ENCODE measurements at places on chromosomes 7 and 10. TPM values are rescaled to one million over a fixed set of nuclear protein-coding genes. Genes with fewer than 3 reads are reported as not detected.

DNA sequence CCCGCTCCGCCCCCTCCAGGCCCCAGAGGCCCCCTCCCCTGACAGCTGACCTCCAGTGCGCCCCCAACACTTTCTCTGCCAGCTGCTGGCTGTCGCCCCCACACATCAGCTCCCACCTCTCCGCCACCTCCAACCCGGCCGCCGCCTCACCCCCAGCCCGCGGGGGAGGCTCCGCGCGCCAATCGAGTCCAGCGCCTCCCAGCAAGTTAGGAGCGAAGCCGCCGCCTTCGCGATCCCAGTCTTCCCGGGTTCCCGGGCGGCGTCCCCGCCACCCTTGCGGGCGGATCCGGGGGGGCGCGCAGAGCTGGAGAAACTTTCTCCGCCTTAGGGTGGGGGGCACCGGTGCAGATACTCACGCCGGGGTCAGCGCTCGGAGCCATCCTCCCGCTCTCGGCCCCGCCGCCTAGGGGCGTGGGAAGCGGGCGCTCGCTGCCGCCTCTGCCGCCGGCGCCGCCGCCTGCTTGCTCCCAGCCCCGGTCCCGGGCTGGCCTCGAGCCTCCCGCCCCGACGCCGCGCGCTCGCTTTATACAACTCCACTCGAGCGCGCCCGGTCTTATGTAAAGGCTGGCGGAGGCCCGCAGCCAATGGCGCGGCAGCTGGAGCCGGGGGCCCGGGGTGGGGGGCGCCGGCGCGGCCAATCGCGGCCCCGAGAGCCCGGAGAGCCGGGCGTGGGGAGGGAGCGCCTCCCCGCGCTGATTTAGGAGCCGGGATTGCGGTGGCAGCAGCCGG, at the start of gene CRTAC1:
Gene CRTAC1 (minus strand): TSS at position 529 of the 729 bp plus-strand sequence. CDS start 149 bp downstream, at position 380.
- peaks cover 54% of the 10 kb centered on the region for H3K27me3 ChIP-seq
- no peaks in the 10 kb centered on the region for H3K4me1 ChIP-seq
- no peak within 1 kb of the TSS for H3K27ac ChIP-seq
- H3K4me3 ChIP-seq: no peak within 1 kb of the TSS
- DNase-seq: peak; percentile 90
- H3K36me3 ChIP-seq: no peaks in the 10 kb centered on the region

DNA sequence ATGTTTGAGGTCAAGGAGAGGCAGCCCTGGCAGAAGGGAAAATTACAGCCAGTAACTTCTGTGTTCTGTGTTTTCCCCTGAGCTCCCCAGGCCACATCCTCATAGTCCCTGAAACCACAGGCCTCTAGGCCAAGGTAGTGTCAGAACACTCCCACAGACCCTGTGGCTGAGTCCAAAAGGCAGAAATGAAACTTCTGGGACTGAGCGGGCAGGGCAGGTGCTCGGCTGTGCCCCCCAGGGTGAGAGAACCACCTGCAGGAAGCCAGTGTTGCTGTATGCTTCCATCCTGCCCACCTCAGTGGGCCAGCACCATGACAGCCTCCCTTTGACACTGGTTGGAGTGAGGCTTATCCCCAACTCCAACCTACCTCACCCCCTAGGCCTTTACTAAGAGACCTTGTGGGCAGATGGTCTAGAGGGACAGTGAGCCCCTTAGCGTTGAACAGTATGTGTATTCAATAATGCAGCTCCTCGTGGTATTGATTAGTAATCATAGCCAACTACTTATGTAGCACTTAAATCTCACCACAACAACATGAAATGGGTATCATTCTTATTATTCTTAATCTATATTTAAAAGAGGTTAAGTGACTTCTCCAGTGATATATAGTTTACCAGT, 30.3 kb downstream of the PIK3CG start:
- H3K27ac ChIP-seq: no peak overlapping the region
- H3K4me1 ChIP-seq: no peaks in the 10 kb centered on the region
- peaks cover 5% of the 10 kb centered on the region for H3K27me3 ChIP-seq
- no peak for DNase-seq

GRCh38 chr7:157432541-157432956, 95.7 kb downstream of the DNAJB6 start:
- H3K36me3 ChIP-seq: no peaks in the 10 kb centered on the region
- peaks cover 6% of the 10 kb centered on the region for H3K4me1 ChIP-seq
- H3K27me3 ChIP-seq: no peaks in the 10 kb centered on the region
- DNase-seq: peak; percentile 97

DNA sequence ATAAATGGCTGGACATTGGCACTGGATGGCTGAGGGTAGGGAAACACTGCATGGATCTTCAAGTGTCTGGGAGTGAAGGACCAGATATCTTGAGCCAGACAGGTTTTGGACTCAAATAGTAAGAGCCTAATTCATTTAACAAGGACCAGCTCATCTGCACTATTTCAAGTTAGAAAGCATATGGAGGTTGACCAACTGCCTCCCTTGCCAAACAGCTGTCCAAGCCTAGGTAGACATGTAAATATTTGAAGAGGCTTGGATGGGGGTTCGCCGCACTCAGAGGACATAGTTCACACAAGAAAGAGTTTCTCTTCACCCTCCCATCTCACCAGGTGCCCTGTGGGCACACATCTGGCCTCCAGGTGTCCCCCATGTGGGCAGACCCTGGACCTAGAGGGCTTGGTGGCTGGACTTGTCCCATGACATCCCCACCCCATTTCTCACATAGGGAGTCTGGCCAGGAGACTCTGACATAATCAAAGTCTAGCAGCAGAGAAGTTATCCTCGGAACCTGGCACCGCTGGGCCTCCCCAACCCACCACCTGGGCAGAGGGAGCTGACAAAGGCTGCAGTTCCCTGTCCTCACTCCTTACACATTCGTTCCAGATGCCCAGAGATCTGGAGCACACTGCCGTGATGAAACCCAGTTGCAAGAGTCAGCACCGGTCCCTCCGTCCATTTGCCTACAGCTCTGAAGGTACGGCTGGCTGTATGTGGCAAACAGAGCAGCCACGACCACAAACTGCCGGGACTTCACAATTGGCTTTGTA, 116.9 kb upstream of the GDF10 start:
- no peaks in the 10 kb centered on the region for H3K27me3 ChIP-seq
- no peaks in the 10 kb centered on the region for H3K4me1 ChIP-seq
- no peak for DNase-seq

DNA sequence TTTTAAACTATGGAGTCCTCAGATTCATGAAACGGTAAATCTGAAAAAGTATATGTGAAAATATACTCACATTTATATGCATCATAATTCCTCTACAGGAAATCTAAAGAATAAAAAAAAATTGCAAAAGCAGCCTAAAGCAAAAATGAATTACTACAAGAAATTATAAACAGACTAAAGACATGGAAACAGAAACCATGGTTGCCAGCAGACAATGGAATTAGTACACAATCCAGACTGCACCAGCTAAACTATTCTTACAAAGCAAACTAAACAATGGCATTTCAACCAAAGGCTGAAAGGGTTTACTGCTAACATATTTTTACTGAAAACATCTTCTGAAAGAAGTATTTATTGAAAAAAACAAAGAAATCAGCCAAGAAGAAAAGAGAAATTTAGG, 51.6 kb downstream of the COL28A1 start:
- no peaks in the 10 kb centered on the region for H3K27me3 ChIP-seq
- no peak overlapping the region for H3K4me3 ChIP-seq
- no peaks in the 10 kb centered on the region for H3K36me3 ChIP-seq

DNA sequence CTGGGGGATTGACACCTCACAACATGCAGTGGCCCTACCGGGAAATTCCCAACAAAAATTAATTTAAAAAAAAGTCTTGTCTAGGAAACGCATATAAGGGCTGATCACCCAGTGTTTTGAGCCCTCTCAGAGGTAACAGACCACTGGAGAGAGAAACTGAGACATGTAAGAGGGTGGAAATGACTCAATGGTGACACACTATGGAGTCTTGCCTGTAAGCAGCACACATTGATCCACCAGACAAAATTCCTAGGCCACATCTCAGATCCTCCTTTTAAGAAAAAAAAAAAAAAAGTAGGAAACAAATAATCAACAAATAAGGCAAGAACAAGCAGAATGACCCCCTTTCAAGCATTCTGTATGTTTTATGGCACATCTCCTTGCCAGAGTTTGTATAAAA, 296.2 kb downstream of the MAGI2 start:
- H3K27ac ChIP-seq: no peak overlapping the region
- no peaks in the 10 kb centered on the region for H3K4me1 ChIP-seq
- no peak for DNase-seq
- no peaks in the 10 kb centered on the region for H3K27me3 ChIP-seq

DNA sequence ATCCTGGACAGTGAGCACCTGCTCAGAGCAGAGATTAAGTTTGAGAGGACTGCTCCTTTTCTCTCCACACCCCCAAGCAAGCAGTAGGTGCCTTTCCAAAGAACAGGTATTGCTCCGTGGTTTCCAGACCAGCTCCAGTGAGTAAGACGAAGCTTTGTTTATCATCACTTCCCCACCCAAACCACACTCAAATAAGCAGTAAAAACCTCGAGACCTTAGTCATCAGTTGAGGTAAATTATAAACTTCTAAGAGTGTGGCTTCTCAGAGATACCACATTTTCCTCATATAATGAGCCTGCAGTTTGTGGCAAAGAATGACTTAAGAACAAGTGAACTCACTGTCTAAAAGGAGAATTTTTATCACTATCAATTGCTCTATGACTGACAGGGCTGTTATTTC, 50.0 kb upstream of the GRB10 start:
- peaks cover 19% of the 10 kb centered on the region for H3K4me1 ChIP-seq
- H3K4me3 ChIP-seq: no peak overlapping the region
- no peak for DNase-seq

- H3K4me3 ChIP-seq: no peak overlapping the region
- H3K36me3 ChIP-seq: no peaks in the 10 kb centered on the region
- no peaks in the 10 kb centered on the region for H3K4me1 ChIP-seq
- no peak for DNase-seq
- no peak overlapping the region for H3K27ac ChIP-seq
These were observed 147.7 kb downstream of the SH2D4B start for GRCh38 chr10:80685355-80685754.

The GPNMB gene
- 380 TPM for total RNA-seq

The FOXI2 gene
- not detected for total RNA-seq

The ELAPOR2 gene
- total RNA-seq: 4.0 TPM

GRCh38 chr10:15841696-15842095, 18.6 kb downstream of the MINDY3 start:
- H3K4me1 ChIP-seq: no peaks in the 10 kb centered on the region
- no peak overlapping the region for H3K4me3 ChIP-seq
- H3K36me3 ChIP-seq: no peaks in the 10 kb centered on the region
- no peak overlapping the region for H3K27ac ChIP-seq
- H3K27me3 ChIP-seq: no peaks in the 10 kb centered on the region

DNA sequence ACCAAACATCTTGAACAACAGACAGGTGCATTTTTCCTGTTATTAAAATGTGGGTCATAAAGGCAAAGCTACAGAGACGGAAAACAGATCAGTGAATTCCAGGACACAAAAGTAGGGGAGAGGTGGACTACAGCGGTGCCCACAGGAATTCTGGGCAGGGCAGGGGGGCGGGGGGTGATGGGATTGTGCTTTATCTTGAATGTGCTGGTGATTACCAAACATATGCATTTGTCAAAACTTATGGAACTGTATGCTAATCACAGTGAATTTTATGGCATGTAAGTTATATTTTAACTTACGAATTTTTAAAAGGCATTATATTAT, 519.4 kb downstream of the CNTNAP2 start:
- no peak overlapping the region for H3K4me3 ChIP-seq
- H3K4me1 ChIP-seq: no peaks in the 10 kb centered on the region
- no peak overlapping the region for H3K27ac ChIP-seq
